T-helper 2 cell treated with Interferon-gamma antibody and Interleukin-4, amounts not matched to agents 5 μg/mL and 100 μg/mL, for 36 hours (primary cell): ENCODE measurements at places on chromosomes 4 and X.

DNA sequence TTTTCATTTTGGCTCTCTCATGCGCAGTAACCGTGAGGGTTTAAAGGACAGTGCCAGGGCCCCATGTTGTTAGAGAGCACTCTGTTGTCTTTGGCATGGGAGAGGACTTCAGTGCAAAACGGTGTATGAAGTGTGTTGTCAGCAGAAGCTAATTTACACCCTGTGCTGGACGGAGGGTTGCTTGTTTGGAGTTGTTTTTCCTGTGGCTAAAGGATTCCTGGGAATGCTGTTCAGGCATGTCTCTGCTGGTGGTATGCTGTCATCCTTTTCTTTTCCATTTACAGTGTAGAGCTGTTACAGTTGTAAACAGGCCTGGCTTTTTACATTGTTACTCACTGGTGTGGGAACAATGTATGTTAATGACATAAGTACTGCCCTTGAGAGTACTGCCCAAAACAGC lies 206.3 kb downstream of the CBR4 start:
- no peak for DNase-seq
- H3K27me3 ChIP-seq = peaks cover 8% of the 10 kb centered on the region
- no peak overlapping the region for H3K27ac ChIP-seq
- H3K4me3 ChIP-seq = no peak overlapping the region

DNA sequence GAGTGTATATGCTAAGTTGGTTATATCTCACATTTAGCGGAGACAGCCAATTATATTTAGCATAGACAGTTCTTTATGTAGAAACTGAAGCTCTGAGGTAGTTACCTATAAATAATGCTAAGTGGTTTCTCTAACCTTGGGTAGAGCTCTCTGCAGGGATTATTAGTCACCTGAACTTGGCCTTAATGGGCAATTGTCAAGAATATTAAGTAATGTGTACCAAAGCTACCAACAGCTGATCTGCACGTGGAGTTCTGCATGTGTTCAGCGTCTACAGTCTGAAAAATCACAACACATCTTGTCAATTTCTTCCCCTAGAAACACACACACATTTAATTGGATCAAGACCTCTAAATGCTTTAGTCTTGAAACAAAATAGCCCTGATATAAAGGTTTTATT lies 740.6 kb upstream of the FAM241A start:
- H3K36me3 ChIP-seq = no peaks in the 10 kb centered on the region
- no peak for DNase-seq
- no peak overlapping the region for H3K27ac ChIP-seq
- no peaks in the 10 kb centered on the region for H3K4me1 ChIP-seq
- no peaks in the 10 kb centered on the region for H3K27me3 ChIP-seq

DNA sequence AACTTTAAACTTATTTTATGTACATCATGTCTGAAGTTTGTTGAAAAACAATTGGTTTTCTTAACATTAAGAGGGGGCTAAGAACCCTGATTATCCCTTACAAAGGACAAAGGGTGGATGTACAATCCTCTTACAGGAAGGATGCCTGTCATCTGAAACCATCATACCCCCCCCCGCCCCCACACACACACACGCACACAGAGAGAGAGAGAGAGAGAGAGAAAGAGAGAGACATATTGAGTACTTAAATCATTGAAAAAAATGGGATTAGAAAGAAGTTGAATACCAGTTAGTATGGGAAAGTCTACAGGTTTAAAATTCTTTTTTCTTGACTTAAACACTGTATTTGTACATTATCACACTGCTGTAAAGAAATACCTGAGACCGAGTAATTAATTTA lies 10.9 kb upstream of the PGM2 start:
- peaks cover 1% of the 10 kb centered on the region for H3K36me3 ChIP-seq
- DNase-seq = no peak
- peak overlapping the region; percentile 63 for H3K27ac ChIP-seq
- peaks cover 18% of the 10 kb centered on the region for H3K4me1 ChIP-seq
- H3K27me3 ChIP-seq = peaks cover 10% of the 10 kb centered on the region

GRCh38 chr4:13143222-13144070 lies 340.7 kb downstream of the RAB28 start:
- no peak overlapping the region for H3K27ac ChIP-seq
- H3K4me1 ChIP-seq = no peaks in the 10 kb centered on the region
- no peaks in the 10 kb centered on the region for H3K36me3 ChIP-seq
- no peak for DNase-seq
- no peaks in the 10 kb centered on the region for H3K27me3 ChIP-seq

DNA sequence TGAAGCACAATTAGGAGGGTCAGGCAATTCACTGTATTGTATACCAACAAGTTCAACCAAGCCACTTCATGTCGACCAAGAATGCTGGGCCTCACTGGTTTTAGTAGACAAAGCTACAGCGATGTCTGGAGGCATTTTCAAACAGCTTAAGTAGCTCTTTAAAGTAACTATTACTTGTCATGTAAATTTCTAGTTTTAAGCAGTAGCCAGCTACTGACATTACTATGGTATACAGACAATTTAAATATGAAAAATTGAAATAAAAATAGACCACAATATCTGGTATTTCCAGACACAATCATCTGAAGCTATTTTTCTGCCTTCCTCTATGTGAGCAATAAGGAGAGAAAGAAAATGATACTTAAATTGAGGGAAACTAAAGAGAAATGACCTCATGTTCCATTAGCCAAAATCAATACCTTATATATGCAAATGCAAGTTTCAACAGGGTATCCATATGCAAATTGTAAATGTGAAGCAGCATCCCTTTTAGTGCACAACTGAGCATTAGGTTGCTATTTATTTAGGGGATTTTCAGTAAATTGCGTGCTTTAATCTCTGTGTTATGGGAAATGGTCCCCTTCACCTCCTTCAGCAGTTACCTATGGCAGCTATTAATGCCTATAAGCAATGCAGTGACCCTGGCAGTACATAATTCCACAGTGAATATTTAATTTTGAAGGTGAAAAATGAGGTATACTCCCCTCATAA lies 119.5 kb downstream of the GPC3 start:
- no peak overlapping the region for H3K27ac ChIP-seq
- no peak for DNase-seq
- H3K36me3 ChIP-seq = no peaks in the 10 kb centered on the region
- H3K4me1 ChIP-seq = no peaks in the 10 kb centered on the region
- peaks cover under 1% of the 10 kb centered on the region for H3K27me3 ChIP-seq
